ENCODE measurements at places on chromosomes 7 and 10.

GRCh38 chr7:151565541-151565940, 45.8 kb upstream of the RHEB start:
- DNase-seq, result no peak

DNA sequence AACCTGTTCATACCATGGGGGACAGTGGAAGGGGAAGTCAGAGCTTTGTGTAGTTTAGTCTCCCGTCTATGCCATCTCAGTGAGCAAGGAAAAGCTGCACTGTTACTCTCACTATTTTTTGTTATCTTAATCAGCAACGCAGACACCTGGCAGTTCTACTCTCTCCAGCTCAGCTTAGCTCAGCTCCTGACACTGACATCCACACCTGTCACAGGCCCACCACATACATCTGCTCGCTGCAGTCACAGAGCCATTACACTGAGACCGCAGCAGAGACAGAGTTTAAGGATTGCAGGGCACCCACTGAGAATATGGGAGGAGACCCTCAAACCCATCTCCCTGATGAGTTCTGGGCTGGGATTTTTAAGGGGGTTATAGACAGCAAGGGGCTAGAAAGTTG, 257.3 kb upstream of the AKR1E2 start:
- no peak for DNase-seq

DNA sequence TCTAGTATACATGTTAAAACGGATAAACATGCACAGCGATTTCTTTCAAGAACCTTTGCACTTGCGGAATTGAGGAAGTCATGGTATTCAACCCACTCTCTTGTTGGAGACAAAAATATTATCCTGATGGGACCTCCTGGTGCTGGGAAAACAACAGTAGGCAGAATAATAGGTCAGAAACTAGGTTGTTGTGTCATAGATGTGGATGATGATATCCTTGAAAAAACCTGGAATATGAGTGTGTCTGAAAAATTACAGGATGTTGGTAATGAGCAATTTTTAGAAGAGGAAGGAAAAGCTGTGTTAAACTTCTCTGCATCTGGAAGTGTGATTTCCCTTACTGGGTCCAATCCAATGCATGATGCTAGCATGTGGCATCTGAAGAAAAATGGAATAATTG, 6.9 kb downstream of the THNSL1 start:
- no peak for DNase-seq

DNA sequence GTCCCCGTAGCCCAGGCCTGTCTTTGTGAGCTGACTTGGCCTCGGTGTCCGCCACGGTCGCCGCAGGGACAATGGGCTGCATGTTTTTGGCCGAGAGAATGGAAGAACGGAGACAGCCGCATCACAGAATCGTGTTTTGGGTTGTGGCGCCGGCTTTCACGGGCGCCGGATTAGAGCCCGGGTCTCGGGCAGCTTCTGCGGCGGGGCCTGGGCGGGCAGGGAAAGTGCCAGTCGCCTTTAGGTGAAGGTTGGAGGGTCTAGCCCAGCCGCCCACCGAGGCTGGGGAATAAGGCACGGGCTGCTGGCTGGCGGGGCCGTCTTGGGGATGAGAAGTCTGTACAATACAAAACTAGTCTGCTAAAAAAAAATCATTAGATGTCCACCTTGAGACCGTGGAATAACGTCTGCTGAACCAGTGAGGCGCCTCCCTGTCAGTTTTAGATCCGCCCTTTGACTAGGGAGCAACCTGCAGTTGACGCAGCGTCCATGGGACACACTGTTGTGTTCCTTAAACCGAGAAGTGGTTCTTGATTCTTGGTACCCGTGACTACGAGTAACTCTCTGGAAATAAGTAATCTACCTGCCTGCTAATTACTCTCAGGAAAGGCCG, 577 bp downstream of the DNAJB9 start:
- DNase-seq, result peak; percentile 21

DNA sequence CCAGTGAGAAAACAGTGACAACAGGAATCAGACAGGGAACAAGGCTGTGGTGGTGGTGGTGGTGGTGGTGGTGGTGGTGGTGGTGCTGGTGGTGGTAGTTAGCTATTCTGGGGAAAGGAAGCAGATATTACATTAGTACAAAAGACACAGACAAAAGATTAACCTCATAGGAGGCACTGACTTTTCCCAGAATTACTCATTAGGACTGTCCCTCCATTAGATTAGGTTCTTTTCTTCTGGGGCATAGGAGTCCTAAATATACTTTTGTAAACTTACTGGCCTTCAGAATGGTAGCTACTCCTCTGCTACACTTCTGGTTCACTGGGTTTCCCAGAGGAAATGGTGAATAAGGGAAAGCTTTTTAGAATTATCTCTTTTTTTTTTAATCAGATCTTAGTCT, 156.6 kb upstream of the SEMA3D start:
- DNase-seq, result no peak

DNA sequence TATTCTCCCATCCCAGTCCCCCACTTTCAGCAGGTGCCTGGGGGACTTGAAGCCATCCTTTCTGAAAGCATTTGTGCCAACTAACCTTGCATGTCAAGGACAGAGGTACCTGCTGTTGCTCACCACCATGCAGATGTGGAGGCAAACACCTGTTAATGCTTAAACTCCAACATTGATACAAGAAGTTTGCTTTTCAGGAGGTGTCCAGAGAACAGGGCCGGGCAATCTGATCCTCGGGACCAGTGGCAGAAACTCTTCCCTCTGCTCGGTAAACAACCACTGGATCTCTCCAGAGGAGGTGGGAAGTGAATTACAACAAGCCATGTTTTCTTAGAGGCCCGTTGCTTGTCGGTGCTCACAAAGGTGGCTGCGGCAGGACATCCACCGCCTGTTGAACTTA, 54.7 kb downstream of the FGFR2 start:
- no peak for DNase-seq

All from stimulated activated CD4-positive, alpha-beta T cell treated with anti-CD3 and anti-CD28 coated beads, TNF-alpha, amount 100 ng/mL, for 1 hour (primary cell).